Activated naive CD4-positive, alpha-beta T cell treated with Interleukin-2 at 50 U/mL for 16 hours (primary cell): ENCODE measurements at places on chromosomes 2 and 18.
A peak's percentile ranks its signal among the peaks of the same experiment; 100 is the strongest.

DNA sequence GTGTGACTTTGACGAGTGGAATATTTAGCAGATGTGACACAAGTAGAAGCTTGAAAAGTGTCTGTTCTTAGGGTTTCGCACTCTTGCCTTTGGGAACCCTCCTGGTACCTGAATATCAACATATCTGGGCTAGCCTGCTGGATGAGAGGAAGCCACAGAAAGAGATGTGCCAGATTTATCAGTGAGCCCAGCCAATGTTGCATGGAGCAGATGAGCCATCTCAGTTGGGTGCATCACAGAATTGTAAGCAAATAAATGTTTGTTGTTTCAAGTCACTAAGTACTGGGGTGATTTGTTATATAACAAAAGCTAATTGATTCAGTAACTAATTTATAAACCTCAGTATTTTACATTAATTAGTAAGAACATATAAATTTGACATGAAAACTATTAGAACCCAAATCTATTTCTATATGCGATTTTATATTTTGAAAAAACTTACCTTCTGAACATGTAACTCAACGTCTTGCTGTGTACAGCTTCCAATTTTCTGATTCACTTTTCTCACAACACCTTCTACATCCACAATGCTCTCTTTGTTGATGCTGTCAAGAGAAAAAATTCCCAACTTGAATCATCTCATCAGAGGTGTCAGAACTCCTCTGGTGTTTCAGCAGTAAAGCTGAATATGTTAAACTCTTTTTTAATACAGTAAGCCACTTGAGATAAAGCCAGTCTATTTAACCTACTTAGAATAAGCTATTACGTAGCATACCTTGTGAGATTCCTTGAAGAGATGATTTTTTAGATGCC is 42.3 kb downstream of the DARS1 start:
- DNase-seq: no peak

DNA sequence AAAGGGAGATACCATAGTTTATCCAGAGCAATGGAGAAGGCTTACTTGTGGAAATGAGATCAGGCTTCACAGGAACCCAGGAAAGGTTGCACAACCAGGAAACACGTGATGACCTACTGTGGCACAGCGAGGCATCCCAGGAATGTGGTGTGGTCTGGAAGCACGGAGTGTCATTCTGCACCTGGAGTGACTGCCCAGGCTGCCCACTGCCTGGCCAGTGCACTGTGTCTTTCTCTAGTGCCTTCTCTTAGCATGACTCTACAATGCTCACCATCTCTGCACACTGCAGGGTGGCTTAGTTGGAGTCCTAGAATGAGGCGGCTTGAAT is 48.9 kb downstream of the CHST9 start:
- DNase-seq: no peak

- DNase-seq: no peak
Measured at GRCh38 chr2:200317975-200318374, 11.5 kb downstream of the SPATS2L start.

DNA sequence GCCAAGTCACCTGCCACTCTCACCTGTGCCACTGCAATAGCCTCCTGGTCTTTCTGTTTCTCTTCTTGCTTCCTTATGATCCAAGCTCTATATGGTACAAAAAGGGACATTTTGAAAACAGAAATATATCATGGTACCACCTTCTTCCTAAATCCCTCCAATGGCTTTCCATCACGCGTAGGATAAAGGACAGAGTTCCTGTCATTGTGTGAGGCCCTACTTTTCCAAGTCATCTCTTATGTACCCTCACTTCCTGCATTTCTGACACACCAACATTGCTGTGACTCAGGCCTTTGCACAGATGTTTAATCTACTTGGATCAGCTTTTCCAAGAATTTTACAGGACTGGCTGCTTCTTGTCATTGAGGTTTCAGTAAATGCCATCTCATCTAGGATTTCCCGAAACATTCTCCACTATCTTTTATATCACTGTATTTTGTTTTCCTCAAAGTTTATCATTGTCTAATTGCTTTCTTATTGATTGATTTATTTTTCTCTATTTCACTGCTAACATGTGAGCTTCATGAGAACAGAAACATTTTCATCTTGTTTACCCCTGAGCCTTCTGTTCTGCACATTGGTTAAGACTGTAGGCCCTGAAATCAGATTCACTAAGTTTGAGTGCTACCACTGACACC is 426.1 kb upstream of the FANCL start:
- DNase-seq: no peak

- no peak for DNase-seq
Measured at GRCh38 chr2:159476329-159476728, 140.0 kb downstream of the BAZ2B start.

- DNase-seq: no peak
Measured at GRCh38 chr18:5717256-5717655, 173.5 kb upstream of the EPB41L3 start.

DNA sequence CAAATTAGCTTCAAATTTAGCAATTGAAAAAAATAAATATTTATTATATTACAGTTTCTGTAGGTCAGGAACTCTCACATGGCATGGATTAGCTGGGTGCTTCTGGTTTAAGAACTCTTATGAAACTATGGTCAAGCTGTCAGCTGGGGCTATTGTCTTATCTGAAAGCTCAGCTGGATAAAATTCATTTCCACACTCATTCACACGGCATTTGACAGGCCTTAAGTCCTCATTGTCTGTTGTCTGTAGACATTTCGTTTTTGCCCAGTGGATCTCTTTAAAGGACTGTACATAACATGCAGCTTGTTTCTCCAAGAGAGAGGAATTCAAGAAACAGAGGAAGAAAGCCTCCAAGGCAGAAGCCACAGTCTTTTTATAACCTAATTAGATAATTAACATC is 1556.8 kb upstream of the SLC39A10 start:
- DNase-seq: no peak

- no peak for DNase-seq
Measured at GRCh38 chr2:188303363-188304031, 11.8 kb downstream of the GULP1 start.

- DNase-seq: no peak
Measured at GRCh38 chr2:32522770-32523169, 105.1 kb upstream of the TTC27 start.

- no peak for DNase-seq
Measured at GRCh38 chr2:68934021-68934420, 18.7 kb downstream of the GKN2 start.

DNA sequence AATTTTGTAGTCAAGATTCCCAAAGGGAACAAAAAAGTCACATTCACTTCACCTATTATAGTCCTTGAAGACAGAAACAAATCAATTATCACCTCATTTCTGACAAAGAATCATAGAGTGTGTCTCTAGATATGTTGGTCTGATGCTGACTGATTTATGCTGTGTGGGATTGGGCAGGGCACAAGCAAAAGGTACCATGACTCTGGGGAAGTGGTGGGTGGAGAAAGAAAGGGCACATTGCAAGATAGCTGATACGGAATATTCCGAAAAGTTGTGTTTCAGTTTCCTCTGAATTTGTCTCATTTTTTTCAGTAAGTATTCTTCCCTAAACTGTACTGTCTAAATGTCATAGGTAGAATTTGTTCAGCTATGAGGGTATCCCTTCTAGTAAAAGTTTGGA is 268.0 kb downstream of the MREG start:
- no peak for DNase-seq

DNA sequence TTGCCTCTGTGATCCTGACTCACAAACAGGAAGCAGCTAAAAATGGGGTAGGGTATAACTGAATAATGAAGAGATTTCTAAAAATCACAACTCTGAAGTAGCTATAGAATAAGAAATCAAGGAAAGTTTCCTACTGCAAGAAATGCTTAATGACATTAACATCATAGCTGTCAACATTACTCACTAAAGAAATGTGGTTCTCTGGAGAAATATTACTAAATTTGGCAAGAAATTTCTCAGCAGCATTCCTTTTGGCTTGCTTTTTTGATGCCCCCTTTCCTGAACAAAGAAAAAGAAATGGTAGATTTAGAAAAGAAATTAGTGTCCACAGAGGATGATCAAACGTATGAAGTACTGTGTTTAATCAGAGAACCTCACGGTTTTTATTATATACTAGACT is 9.5 kb downstream of the PRKRA start:
- DNase-seq: no peak

- DNase-seq: no peak
Measured at GRCh38 chr2:1125217-1125616, 174.6 kb downstream of the SNTG2 start.

DNA sequence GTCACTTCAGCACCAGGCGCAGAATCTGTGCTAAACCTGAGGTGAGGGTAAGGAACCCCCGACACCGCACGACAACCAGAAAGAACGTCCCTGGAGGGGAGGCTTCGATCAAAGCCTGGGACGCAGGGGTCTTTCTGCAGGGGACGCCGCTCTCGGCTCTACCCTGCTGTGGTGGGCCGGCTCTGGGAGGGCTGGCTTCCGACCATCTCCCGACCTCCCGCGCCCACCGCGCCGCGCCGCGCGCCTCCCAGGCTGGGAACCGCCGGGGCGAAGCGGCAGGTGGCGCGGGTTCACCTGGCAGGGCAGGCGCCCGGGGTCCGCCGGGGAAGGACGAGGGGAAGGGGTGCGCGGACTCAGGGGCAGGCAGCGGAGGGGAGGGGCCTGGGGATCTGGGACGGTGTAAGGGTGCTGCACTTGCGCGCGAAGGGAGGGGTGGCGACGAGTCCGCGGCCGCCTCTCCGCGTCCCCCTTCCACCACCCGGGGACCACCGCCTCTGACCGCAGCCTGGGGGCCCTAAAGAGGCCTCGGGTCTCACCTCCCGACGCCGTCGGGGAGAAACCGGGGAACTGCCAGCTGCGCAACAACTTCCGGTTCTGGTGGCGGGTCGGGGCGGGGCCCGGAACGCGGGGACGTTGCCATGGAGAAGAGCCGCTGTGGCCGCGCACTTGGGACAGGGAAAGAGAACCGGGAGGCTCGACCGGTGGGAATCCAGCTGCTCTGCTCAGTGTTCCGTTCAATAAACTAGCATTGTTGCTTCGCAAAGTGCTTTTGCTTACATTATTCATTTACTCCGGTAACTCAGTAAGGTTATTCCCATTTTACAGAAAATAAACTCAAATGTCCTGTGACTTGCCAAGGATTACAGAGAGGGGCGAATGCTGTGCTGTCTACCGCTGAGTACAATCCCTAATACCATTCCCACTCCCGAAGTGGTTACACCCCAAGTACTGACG is at the start of gene ZNF396:
Gene ZNF396 (minus strand): TSS at position 596 of the 954 bp plus-strand sequence. CDS start 3,045 bp downstream, outside the sequence.
- peak; percentile 74 for DNase-seq

DNA sequence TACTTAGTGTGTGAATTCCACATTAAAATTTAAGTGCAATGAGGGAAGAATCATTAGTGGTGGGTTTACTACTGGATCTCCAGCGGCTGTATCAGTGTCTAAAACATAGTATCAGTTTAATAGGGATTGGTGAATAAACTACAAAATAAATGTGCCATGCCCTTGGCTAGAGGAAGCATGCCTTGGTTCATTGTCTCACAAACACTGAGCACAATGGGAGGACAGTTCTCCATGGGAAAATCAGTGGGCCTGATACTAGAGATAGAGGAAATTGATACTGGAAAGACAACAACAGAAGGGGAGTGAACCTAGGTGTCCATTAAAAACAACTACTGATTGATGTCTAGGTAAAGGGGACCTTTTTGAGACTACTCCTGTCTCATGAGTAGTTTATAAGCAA is 971.6 kb downstream of the SUCLG1 start:
- no peak for DNase-seq

DNA sequence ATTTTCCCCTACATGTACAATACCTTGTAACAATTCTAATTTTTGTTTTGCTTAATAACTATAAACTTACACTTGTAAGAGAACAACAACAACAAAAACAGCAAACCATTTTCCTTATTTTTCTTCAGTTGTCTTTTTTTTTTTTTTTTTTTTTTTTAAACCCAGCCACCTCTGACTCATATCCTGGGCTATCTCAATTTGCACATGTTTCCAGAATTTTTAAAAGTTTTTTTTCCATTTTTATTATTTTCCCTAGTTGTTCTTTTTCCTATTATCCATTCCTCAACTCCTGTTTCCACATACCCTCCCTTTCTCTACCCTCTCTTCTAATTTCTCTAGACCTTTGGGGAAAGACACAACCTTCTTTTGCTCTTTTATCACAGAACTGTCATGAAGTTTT is 112.5 kb downstream of the EFEMP1 start:
- DNase-seq: no peak

DNA sequence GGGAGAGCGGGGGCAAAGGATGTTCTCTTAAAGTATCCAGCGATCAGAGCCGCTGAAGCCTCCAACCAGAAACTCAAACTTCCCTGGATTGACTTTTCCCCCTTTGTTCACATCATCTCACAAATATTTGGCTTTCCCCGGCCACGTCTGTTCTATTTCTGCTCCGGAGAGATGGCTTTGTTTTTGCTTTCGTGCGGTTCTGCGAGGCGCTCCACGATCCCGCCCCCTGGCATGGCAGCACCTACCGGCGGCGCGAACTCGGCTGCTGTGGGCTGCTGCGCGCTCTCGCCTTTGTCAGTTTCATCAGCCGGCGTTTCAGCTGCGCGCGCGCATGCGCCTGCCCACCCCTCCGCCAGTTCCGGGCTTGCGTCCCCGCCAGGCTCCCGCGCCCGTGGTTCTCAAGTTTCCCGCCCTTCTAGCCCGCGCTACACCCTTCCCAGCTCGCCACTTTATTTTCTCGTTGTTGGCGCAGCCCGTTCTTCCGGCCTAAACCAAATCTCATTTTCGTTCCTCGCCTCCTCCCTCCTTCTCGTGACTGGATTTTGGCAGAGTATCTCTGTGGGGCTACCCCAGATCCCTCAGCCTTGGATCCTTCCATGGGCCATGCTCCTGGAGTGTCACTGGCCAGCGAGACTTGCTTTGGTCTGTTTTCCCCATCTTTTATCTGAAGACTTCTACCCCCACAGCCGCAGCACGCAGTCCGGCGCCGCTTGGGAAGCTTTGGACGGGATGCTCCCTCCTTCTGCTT is 98.0 kb downstream of the INSIG2 start:
- DNase-seq: peak; percentile 90

- DNase-seq: no peak
Measured at GRCh38 chr2:217090024-217090473, 230.2 kb upstream of the TNP1 start.

- DNase-seq: no peak
Measured at GRCh38 chr2:40261042-40261441, 190.8 kb downstream of the SLC8A1 start.

- no peak for DNase-seq
Measured at GRCh38 chr18:41025666-41026065, 929.4 kb upstream of the PIK3C3 start.

DNA sequence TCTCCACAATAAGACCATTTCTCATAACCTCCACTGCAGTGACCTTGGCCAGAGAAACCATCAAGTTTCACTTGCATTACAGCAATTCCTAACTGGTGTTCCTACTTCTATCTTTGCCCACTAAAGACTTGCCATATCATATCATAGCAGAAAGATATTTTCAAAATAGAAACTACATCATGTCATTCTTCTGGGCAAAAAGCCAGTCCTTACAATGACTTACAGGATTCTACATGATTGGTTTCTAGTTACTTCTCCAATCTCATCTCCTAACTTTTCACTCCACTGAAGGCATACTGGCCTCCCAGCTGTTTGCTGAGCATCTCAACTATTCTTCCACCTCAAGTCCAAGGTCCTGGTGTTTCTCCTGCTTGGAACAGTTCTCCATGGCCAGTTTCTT is 151.4 kb downstream of the HNMT start:
- no peak for DNase-seq
